ENCODE measurements at places on chromosomes 12 and 14.

DNA sequence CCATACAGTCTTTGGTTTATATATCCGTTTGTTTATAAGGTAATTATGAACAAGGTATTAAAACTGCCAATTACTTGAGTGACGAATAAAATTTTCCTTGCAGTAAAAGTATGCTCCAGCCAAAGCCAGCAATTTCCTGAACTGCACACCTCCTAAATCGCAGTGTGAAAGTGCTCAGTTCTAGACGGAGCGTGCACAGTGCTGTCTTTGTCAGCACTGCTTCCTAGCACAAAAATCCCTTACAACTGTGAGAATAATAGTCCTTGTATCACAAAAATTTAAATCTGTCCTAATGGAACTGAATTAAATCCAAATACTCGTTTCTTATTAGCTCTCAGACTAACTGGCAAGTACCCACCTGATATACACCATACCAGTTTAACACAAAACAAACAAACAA is 26.3 kb downstream of the LRIG3 start:
- no peak for DNase-seq

DNA sequence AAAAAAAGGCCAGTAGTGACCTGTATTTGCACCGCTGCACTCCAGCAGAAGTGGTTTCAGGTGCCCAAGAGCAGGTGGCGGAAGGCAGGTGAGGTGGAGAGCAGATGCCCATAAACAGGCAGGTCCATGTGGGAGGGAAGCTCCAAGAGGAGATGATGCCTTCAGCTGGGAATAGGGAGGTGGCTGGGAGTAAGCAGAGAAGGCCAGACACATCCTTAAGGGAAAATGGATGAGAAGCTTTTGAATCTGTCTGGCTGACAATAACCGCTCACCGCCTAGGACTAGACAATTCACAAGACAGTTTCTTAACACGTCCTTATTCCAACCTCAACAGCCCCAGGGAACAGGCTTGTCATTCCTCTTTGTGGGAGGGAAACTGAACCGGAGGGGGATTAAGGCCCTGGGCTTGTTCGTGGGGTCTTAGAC is 43.9 kb upstream of the PLEKHG6 start:
- DNase-seq, result no peak

GRCh38 chr12:122558745-122559641 is 31.9 kb downstream of the KNTC1 start:
- DNase-seq, result no peak

GRCh38 chr12:9632766-9633165 is 25.1 kb upstream of the KLRB1 start:
- DNase-seq, result no peak

- no peak for DNase-seq
Measured at GRCh38 chr12:114294303-114294685, 111.7 kb downstream of the TBX5 start.

- no peak for DNase-seq
Measured at GRCh38 chr12:82714427-82714826, 27.7 kb downstream of the TMTC2 start.

DNA sequence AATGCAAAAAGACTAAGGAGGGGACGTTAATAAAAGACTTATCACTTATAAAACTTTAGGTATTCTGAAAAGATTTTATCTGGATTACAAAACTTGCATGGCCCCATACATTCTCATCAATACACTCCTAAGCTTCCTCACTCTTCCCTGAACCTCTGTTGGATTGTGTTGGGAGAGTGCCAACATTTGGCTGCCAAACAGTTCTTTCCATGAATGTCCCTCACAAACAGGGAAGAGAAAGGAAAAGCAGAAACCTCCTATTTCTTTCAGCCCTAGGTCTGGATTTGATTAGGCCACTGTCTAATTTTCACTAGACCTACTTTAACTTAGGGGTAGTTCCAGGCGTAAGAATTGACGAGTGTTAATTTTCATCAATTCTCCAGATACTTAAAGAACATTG is 11.7 kb downstream of the PTHLH start:
- DNase-seq, result no peak

DNA sequence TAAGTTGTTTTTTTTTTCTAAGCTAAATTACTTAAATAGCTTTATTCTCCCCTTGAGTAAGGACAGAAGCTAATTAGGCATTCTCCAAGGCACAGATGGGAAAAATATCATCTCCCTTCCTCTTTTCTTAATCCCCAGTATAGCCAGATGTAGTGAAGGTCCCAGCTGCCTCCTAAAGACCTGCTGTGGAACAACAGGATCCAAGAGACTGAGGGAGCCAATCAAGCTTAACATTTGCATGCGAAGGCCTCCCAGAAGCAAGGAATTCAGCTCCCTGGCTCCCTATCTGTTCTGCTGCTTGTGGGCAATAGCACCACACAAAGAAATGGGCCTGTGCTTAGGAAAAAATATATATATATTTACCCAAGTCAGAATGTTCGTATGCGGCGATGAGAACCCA is 255.2 kb downstream of the SYT1 start:
- no peak for DNase-seq
